Activated T-helper 1 cell treated with anti-CD3 and anti-CD28 coated beads, Interleukin-12 subunit alpha, Interleukin-12 subunit beta, Interleukin-2, Interleukin-4 antibody, amounts not matched to agents 30 ng/mL and 10 ng/mL and 1 ng/mL, durations not matched to agents 14 hours and 24 hours and 36 hours (primary cell): ENCODE measurements at places on chromosomes 12 and 14.

GRCh38 chr14:26282578-26282977, 315.3 kb downstream of the NOVA1 start:
- DNase-seq = no peak

GRCh38 chr12:130764475-130765185, 48.5 kb upstream of the RIMBP2 start:
- DNase-seq = peak; percentile 17

- DNase-seq = no peak
Measured at GRCh38 chr12:71639341-71639760, 24.3 kb downstream of the ZFC3H1 start.

DNA sequence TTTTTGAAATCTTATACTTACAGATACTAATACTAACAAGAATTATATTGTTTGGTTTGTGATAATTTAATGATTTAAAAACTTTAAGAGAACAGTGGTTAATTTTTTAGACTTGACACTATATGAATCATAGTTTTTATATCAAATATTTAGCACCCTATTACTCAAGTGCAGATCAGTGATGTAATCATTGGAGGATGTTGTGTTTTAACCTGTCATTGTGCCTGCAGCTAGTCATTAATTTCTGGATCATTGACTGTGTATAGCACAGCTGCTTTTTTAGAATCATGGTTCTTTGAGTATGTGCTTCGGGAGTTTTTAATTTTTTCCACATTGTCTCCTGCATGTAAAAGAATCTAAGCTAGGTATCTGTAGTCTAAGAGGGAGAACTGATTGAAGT, 17.3 kb downstream of the ARID4A start:
- no peak for DNase-seq

GRCh38 chr14:39339003-39339402, 93.2 kb downstream of the FBXO33 start:
- DNase-seq = no peak

GRCh38 chr12:54060975-54061778, 7.5 kb downstream of the HOXC4 start:
- DNase-seq = no peak

DNA sequence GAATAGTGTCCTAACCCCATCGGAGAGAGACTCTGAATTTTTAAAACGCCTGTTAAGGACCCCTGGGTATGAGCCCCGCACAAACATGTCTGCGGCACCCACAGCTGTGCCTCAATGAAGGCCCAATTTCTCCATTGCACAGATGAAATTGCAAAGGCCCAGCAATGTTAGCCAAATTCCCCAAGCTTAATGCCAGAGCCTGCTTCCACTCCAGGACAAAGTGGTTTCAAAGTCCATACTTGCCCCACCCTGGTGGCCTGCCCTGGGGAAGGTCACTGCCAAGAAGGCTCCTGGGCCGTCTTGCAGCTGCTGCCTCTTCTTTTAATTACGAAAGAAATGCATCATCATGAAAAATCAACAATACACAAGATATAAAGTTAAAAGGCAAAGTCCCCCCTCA, 1179.7 kb downstream of the VRK1 start:
- peak; percentile 3 for DNase-seq

DNA sequence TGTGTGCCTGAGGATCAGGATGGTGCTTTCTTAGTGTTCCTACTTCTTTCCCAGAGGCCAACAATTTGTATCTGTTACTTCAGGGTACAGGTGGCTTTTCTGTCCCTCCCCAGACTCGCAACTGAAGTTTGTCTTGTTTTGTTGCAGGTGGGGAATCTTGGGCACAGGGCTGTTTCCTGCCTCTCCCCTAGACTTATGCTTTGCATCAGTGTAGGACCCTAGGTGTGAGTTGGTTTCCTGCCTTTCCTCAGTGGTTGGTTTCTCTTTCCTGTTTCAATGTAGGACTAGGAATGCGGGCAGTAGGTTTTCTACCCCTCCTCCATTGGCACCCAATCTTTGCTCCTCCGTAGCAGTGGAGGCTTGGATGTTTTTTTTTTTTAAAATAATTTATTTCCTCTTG, 87.0 kb downstream of the TRMT5 start:
- DNase-seq = no peak

DNA sequence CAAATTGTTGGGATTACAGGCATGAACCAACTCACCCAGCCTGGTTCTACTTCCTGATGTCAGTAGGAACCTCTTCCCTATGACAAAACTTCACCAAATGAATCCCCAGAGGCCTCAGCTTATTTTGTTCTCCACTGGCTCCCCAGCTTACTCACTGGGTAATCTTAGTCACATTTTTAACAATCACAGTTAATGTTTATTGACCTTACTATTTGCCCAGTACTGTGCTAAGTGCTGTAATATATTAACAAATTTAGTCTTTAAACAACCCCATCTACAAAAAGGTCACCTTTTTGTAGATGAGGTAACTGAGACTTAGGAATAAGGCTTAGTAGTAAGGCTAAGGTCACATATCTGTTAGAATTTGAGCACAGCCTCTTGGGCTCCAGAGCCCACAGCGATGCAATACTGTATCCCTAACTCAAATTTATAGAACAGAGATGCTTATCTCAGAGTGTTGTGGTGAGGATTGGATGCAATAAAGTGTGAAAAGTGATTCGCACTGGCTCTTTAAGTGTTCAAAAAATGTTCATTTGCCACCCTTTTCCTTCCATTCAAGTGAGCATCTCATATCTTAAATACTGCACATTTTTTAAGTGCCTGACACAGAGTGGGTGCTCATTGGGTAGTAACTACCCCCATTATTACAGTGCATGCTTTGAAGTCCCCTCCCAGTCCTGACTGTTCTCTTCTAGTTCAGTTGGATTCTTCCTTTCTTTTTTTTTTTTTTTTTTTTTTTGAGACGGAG, 146.4 kb upstream of the ARHGAP5 start:
- DNase-seq = no peak

DNA sequence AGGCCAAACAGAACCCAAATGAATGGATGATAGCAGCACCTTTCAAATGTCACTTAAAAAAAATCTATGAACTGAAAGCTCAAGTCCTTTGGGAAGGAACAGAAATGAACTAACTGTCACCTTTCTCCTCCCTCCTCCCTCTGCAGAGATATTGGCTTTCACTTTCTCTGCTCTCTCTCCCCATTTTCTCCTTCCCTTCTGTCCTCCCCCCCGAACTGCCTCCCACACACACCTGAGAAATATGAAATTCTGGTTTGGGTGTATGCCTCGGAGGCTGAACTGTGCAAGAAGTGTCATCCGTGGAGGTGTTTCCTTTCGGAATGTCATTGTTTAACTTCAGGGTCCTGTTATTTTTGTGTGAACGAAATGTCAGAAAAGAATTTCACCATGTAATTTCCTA, 87.8 kb downstream of the NEDD1 start:
- DNase-seq = no peak

GRCh38 chr14:65193916-65194590, 91.7 kb upstream of the MAX start:
- DNase-seq = no peak

- no peak for DNase-seq
Measured at GRCh38 chr14:28157289-28157869, 609.2 kb upstream of the FOXG1 start.

DNA sequence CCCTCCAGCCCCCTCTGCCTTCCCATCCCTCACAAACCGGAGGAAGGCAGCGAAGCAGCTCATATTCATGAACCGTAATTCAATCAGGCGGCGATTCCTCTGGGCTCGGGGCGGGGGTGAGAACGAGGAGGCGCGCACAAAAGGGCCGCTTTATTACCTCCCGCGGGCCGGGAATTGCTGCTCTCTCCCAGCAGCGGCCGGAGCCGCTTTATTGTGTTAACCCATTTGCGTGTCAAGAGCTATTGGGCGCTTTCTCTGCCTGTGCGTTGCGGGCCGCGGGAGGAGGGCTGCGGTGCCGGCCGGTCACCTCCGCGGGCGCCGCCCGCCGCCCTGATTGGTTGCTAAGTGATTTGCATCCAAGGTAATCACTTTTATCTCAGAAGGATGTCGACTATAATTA, 4.8 kb downstream of the FAM222A start:
- no peak for DNase-seq

- DNase-seq = no peak
Measured at GRCh38 chr14:79056879-79057278, 886.7 kb downstream of the NRXN3 start.

DNA sequence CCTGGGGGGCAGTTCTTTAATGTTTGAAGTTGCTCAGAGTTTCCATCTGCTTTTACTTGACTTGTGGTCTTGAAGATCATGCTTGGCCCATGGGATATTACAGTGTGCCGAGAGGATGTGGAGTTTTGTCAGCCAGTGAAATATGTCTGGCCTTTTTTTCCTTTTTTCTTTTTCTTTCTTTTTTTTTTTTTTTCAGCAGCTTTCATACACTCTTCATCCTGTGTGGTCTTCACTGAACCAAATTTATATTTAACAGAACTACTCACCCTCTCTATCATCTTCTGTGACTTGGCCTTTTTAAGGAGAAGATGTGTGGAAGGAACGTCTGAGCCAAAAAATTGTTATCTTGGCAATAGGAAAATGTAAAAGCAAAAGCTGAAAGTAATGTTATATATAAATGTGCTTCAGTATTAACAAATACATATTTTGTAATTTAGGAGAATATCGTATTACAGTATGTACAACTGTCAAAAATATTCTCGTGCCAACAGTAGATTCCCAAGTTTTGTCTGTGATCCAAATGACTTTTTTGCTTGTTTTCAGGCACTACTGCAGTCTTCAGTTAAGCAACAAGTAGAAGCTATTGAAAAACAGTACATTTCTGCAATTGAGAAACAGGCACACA, 200.6 kb downstream of the CCDC91 start:
- no peak for DNase-seq

DNA sequence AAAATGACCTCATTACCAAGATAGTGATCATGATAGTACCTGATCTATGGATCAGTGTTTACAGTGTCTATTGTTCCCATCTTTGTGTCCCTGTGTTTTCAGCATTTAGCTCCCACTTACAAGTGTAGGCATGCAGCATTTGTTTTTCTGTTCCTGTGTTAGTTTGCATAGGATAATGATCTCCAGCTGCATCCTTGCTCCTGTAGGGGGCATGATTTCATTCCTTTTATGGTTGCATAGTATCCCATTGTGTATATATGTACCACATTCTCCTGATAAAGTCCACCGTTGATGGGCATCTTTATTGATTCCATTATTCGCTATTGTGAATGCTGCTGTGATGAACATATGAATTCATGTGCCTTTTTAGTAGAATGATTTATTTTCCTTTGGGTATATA, 215.4 kb upstream of the NAV3 start:
- no peak for DNase-seq

DNA sequence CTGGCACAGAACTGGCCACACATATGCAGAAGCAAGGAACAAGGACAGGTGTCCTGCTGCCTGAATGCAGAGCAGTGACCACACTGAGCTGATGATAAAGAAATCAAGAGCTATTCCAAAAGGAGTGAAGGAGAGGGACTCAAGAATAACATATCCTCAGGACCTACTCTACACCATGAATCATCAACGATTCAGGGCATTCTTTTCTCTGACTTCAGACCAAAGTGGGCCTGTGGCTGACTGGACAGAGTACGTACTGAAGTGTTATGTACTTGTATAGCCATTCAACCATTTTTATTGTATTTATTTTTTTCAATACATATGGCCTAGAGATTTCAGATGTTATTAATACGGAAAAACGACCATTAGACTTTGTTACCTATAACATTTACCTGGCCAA, 177.5 kb upstream of the TMTC1 start:
- DNase-seq = no peak

DNA sequence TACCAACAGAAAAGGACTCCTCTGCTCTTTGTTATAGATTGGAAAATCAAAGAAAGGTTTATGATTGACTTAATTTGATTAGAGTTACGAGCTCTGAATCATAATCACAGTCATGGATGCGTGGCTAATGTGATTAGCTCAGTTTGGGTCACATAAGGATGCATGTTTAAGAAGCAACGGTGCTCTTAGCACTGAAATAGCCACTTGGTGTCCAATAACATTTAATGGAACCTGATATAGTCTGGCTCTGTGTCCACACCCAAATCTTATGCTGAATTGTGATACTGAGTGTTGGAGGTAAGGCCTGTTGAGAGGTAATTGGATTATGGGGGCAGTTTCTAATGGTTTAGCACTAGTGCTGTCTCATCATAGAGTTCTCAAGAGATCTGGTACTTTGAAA, 501.6 kb downstream of the SLC6A15 start:
- DNase-seq = no peak

- DNase-seq = no peak
Measured at GRCh38 chr12:101803978-101804377, 26.8 kb downstream of the GNPTAB start.

DNA sequence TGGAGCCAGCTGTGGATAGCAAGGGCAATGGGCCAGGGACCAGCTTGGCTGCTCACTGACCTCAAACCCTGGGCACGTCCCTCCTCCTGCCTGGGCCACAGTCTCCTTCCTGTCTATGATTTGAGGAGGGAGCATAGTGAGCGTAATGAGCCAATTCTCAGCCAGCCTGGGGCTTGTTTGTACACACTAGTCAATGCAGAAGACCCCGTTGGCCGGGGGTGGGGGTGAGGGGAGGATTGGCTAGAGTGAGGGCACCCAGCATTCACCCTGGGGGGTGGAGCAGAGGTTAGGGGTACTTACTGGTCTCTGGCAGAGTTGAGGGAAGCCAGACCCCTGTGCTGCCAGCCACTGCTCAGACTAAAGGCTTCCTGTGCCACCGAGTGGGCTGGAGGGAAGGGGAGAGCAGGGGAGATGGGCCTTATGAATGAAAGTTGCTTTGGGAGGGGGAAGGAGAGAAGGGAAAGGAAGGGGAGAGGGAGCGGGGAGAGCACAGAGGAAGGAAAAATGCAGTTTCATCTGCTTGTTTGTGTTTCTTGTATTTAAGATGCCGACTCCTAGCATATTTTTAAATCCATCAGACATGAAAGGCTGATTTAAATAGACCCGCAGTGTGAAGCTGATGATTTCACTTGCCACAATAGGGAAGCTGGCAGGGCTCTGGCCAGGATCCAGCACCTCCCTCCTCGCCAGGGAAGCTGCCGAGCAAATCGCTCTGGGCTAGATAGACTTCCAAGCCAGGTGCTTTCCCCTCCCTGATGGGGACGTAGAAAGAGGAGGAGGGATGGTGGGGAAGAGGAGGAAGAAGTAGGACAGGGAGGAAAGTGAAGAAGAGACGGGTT, 114.0 kb downstream of the PRMT8 start:
- DNase-seq = no peak

- no peak for DNase-seq
Measured at GRCh38 chr12:47302111-47302671, 222.4 kb upstream of the AMIGO2 start.

DNA sequence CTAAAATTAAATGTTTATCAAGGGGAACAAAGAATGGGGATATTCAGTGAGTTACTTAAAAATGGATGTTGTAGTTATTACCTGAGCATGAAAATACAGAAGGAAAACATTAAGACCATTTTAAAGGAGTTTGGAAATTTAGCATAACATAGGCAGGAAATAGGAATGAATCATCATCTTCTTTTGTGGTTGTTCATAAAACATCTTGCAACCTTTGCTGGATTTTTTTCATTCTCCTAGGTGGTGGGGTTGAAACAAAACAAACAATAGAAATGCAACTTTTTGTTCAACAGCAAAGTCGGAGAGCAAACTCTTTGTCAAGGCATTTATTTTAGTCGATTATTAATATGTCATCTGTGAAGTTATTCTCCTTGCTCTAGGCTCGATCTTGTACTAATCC, 275.1 kb downstream of the IPO8 start:
- no peak for DNase-seq

GRCh38 chr12:73632191-73632590, 905.4 kb upstream of the ATXN7L3B start:
- DNase-seq = no peak
